ENCODE measurements at places on chromosomes 11 and 22.

- no peak for DNase-seq
These were observed 38.7 kb upstream of the GCAT start for GRCh38 chr22:37769056-37769455.

- no peak for DNase-seq
These were observed 18.9 kb downstream of the TRMU start for GRCh38 chr22:46354176-46354992.

DNA sequence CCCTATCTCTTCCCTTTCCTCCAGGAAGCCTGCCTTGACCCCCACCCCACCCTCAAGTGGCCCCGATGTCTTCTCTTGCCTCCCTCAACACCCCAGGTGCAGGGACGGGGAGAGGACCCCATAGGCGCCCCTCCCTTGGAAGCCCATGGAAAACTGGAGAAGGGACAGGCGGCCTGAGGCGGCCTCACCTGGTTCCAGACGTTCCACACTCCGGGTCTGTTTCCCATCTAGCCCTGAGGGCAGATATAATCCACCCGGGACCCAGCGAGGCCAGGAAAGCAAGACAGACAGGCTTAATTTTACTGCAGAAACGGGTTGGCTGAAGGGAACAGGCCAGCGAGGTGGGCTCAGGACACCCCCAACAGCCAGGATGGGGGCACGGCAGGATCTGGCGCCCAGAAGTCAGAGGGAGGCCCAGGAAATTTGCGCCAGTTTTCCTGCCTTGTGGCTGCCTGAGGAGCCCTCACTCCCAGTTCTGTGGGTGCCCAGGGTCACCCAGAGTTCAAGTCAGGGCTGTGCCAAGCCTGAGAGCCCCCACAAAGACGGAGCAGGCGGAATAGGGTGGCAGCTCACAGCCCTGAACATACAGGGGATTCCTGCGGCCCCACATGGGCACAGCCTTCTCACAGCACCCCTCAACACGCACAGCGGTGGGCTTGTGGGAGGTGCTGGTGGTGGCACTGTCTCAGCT, 3.0 kb upstream of the SIGIRR start:
- DNase-seq: no peak

- DNase-seq: no peak
These were observed 1.2 kb upstream of the C11orf16 start for GRCh38 chr11:8933931-8934330.

DNA sequence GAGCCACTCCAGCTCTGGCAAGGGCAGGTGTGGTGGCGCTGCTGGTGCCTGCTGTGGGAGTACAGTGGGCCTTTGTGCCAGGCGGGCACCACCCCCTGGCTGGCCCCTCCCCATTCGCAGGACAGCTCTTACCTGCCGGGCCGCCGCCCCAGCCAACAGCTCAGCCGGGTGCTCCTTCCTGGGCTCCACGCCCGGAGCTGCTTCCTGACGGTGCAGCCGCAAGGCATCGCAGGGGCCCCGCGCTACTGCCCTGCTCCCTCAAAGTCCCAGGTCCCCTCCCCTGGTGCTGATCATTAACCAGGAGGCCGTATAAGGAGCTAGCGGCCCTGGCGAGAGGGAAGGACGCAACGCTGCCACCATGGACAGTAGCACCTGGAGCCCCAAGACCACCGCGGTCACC, at the start of gene SLC5A1:
Gene SLC5A1, plus strand, starts transcription at position 338 of the 400 bp plus-strand sequence. Its CDS starts 21 bp downstream, at position 359.
- no peak for DNase-seq

GRCh38 chr22:28398981-28399380, 280.7 kb downstream of the TTC28 start:
- DNase-seq: no peak

DNA sequence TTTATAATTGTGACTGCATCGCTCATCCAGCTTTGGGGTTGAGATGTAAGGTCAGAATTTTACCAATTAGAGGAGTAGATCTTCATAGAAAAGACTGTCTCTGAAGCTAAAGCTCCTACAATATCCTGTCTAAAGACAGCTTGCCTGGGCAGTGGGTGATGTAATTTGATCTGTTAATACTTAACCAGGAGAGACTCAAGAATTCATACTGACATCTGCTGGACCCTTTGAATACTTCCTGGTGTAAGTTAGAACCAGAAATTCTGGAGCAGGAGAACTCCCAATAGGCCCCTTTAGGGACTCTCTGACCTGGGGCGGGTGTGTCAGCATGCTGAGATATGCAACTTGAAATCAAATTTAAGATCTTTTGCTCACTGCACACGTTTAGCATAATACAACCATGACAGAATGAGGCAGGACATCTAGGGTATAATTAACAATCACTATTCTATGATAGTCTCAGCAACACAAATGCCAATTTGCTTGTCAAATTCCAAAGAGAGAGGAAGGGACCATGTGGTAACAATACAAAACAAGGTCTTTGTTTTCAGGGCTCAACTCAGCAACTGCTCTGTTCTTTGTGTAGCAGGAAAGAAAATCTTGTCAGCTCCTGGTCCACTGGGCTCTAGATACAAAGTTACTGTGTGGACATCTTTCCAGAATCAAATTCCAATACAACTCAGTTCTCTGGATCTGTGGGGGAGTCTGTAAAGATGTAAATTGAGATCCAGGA, 143.9 kb downstream of the INSC start:
- DNase-seq: peak; percentile 35

GRCh38 chr11:66789097-66789890, 53.9 kb upstream of the RCE1 start:
- DNase-seq: no peak

- DNase-seq: peak; percentile 28
These were observed 10.6 kb downstream of the ELF5 start for GRCh38 chr11:34502949-34503348.

GRCh38 chr11:101288392-101288791, 158.8 kb upstream of the PGR start:
- DNase-seq: no peak

DNA sequence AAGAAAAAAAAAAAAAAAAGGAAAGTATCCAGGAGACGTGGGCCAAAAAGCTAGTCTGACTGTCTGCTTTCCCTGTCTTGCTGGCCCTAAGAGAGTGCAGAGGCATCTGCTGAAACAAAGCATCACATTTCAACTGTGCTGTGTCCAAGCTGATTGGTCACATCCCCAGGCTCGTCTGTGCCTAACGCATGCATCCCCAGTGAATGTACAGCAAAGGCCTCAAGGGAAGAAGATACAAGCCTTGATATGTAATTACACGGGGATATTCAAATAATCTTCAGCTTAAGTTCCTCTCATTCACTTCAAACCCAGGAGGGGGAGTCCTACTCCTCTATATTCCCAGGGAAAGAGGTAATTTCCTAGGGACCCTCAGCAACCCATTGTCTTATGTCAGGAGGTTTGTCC, 5.4 kb upstream of the SORL1 start:
- peak; percentile 44 for DNase-seq

GRCh38 chr22:16563555-16564520, 28.8 kb downstream of the CCT8L2 start:
- DNase-seq: no peak

GRCh38 chr11:112485280-112485679, 224.6 kb upstream of the PLET1 start:
- DNase-seq: no peak

DNA sequence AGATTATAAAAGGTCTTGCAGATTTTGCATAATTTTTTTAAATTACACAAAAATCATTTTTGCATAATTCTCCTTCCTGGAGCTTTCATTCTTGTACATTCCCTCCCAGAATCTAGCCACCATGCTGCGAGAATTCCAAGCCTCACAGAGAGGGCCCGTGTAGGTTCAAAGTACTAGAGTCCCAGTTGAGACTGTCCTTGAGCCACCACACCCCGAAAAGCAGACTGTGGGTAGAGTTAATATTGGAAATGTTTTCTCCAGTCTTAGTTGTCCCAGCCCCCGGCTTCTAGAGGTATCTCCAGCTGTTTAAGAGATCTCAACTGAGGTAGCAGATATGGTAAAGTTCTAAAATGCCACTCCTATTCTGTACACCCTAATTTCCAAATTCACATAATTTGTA, 407.3 kb upstream of the ANO3 start:
- DNase-seq: no peak

- DNase-seq: no peak
These were observed 44.0 kb upstream of the OPCML start for GRCh38 chr11:133576351-133576750.

- no peak for DNase-seq
These were observed 122.1 kb downstream of the FCHSD2 start for GRCh38 chr11:73019996-73020395.

DNA sequence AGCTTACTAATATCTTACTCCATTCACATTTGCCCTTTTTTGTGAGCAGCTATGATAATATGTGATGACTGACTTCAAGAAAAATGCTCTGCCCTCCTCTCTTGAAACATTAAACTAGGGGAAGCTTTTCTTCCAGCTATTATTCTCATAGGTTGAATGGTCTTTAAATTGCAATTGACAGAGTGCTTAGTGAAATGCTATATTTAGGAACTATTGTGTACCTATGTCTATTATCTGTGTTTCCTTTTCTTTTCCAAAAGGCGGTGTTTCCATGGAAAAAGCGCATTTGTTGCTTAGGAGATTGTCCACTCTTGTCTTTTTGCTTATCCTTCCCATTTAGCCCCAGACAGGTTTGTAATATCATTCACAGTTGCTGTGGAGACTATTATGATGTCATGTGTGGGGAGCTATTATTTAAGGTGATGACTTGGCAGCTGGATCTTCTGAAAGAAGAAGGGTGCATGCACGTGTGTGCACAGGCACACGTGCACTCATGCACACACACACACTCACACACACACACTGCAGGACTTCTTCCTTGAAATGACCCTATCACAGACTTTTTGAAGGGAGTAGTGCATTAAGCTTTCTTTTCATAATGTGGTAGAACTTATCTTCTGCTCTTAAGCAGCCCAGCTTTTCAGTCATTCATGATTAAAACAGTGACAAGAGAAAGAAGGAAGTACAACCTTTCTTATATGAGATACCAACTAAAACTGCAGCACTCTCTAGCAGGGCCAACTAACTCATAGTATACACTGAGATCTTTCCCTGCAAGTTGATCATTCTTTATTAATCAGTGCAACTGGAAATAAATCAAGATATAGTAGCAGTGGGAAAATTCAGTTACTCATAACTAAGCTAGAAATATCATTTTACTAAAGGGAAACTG, 340.8 kb upstream of the MTNR1B start:
- peak; percentile 22 for DNase-seq

- peak; percentile 38 for DNase-seq
These were observed 60.9 kb downstream of the SCGB1A1 start for GRCh38 chr11:62479631-62480201.

GRCh38 chr22:49730656-49731055, 97.0 kb downstream of the BRD1 start:
- DNase-seq: no peak

DNA sequence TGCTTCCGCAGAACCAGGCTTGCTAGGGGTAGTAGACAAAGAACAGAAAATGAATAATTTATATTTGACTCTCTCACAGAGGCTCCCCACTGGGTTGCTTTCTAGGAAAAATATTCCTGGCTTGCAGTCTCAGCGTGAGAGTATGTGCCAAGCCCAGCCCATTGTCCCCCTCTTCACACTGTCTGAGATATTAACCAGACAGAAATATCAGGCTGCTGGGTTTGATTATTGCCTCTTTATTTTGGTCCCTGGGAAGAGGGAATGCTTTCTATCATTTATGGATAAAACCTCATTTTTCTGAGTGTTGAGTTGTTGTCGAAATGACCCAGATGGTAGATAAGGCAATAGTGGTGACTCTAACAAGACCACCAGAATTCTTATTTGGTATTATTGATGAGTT, 367.9 kb downstream of the METTL15 start:
- DNase-seq: peak; percentile 81

- DNase-seq: no peak
These were observed 137.5 kb upstream of the HSD17B12 start for GRCh38 chr11:43542750-43543712.

GRCh38 chr11:75938543-75938942, 123.5 kb downstream of the UVRAG start:
- DNase-seq: no peak

- DNase-seq: peak; percentile 4
These were observed 111.4 kb upstream of the SORL1-AS1 start for GRCh38 chr11:121563900-121564822.

- DNase-seq: peak; percentile 89
These were observed 178.3 kb downstream of the SNX19 start for GRCh38 chr11:130737866-130738431.

- DNase-seq: no peak
These were observed 132.2 kb downstream of the ST3GAL4 start for GRCh38 chr11:126487711-126488110.

DNA sequence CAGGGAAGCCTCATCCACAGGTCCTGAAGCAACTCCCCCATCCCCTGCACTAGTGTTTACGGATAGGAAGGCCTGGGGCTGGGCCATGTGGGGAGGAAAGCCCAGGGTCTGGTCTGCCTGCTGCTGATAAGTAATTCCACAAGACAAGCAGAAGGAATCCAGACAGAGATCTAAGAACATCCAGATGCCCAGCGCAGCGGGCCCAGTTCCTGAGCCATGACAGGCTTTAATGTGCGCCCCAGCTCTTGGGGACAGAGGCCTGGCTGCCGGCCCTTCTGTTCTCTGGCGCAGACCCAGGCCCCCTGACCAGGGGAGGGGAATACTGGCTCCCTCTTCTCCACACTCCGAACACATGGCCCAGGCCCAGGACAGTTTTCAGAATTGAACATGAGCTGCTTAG, 28.8 kb upstream of the ETS1 start:
- DNase-seq: no peak

- no peak for DNase-seq
These were observed 77.6 kb downstream of the PLEKHA7 start for GRCh38 chr11:16936643-16937042.

DNA sequence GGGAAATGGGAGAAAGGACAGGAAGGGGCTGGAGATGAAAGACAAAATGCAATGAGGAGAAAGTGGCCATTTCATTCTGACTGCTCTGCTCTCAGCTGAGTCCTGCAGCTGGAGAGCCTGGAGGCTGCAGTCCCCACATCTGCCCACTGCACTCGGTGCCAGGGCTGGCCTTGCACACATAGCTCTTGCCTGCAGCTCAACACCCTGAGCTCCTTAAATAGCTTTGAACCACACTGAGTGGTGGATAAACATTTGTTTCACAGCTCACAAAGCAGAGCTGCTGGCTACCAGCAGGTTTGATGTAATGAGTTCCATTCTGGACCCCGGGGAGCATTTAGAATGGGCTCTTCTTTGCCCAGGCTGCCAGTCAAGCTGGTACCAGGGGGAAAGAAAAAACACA, 426.1 kb upstream of the CADM1 start:
- DNase-seq: no peak

DNA sequence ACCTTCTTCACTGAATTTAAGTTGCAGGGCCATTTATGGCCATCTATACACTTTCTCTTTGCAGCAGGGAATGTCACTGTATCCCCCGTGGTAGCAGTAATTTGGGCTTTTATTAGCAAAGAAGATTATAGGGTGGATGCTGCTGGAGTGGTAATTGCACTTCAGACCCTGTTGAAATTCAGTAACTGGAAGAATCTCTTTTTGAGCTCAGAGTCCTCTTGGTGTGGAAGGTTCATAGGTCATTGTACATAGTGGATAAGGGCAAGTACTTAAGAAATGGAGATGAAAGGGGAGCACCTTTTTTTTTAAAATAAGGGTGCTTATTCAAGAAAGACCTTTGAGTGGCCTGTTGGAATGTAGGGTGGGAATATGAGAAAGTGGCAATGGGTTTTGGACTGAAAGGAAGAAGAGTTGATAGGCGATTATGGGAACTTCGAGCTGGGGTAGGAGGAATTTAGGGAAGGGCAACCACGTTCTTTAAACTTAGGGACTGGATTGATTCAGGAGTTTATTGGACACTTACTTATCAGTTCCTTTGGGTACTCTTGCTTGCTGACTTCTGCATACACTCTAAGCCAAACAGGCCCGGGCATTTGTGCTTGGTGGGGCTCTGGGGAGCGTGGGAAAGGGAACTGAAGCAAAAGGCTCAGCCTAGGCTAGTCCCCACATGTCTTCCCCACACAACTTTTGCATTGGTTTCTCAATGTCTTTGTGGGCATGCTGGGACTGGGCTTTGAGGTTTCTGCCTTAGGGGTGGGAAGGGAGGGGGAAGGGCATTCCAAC, 26.5 kb downstream of the CTNND1 start:
- peak; percentile 28 for DNase-seq
